ENCODE measurements at places on chromosomes 1 and 21. TPM values are rescaled to one million over a fixed set of nuclear protein-coding genes. Genes with fewer than 3 reads are reported as not detected.
A peak's percentile ranks its signal among the peaks of the same experiment; 100 is the strongest.

C4BPA gene
- total RNA-seq = not detected

- no peak for DNase-seq
- H3K27me3 ChIP-seq = no peaks in the 10 kb centered on the region
- H3K4me1 ChIP-seq = peaks cover 2% of the 10 kb centered on the region
- H3K27ac ChIP-seq = no peak overlapping the region
- peaks cover 36% of the 10 kb centered on the region for H3K36me3 ChIP-seq
These were observed 156.9 kb downstream of the DHRS3 start for GRCh38 chr1:12460911-12461621.

GCSAML gene
- not detected for total RNA-seq

DNA sequence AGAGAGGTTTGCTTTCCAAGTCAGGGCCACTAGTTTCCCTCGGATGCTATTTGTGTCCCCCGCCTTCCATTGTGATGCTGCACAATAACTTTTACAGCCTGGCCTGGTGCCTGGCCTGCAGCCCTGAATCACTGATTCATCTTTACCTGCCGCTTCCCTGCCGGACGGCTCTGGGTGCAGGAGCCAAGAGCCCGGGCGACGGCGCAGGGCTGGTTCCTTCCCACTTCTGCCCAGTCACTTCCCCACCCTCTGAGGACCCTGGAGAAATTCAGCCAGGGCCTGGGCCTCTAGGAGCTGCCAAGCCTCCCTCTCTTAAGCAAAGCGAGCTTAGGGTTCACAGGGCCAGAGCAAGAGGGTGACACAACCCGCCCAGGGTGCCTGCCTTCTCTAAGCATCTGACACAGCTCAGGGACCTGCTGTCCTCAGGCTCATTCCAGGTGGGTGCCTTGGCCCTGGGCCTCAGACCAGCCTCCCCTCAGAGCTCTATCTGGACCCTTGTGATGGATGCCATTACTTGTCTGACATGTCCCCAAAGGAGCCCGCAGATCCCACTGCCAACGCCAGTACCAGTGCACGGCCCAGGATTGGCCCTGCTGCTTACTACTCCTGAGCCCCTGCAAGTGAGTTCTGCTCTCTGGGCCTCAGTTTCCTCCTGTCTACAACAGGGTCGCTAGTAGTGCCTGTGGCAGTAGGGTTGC is 381.0 kb upstream of the VAMP3 start:
- peak; percentile 35 for DNase-seq
- H3K27ac ChIP-seq = no peak overlapping the region
- no peaks in the 10 kb centered on the region for H3K27me3 ChIP-seq
- H3K36me3 ChIP-seq = no peaks in the 10 kb centered on the region

DNA sequence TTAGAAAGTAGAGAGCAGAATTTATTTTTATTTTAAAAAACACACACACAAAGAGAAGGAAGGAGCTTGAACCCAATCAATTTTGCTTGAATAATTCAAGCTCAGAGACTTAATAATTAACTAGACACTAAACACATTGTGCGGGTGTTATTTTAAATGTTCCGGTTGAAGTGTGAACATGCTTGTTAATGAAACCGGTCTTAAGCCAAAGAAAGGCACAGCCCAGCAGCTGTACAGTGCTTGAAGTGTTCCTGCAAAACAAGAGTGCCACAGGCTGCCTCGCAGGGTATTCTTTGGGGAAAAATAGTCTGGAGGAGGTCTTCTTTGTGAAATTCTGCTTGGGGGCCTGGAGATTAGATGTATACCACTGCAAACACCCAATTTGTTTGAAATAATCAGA is 2.2 kb upstream of the CDC42BPA start:
- DNase-seq = no peak
- H3K4me1 ChIP-seq = peaks cover 18% of the 10 kb centered on the region
- H3K4me3 ChIP-seq = no peak overlapping the region
- no peak overlapping the region for H3K27ac ChIP-seq
- no peaks in the 10 kb centered on the region for H3K36me3 ChIP-seq

Data from activated CD8-positive, alpha-beta memory T cell treated with anti-CD3 and anti-CD28 coated beads, Interleukin-2, amount 10 ng/mL, durations not matched to agents 7 days and 5 days (primary cell).